Bronchial epithelial cell (primary cell): ENCODE measurements at places on chromosomes 4 and X. TPM values are rescaled to one million over a fixed set of nuclear protein-coding genes. Genes with fewer than 3 reads are reported as not detected.

GRCh38 chr4:88419874-88420273 lies 37.0 kb upstream of the HERC5 start:
- no peak for DNase-seq

- DNase-seq: no peak
Observed at GRCh38 chrX:68995780-68996551, 167.1 kb downstream of the EFNB1 start.

DNA sequence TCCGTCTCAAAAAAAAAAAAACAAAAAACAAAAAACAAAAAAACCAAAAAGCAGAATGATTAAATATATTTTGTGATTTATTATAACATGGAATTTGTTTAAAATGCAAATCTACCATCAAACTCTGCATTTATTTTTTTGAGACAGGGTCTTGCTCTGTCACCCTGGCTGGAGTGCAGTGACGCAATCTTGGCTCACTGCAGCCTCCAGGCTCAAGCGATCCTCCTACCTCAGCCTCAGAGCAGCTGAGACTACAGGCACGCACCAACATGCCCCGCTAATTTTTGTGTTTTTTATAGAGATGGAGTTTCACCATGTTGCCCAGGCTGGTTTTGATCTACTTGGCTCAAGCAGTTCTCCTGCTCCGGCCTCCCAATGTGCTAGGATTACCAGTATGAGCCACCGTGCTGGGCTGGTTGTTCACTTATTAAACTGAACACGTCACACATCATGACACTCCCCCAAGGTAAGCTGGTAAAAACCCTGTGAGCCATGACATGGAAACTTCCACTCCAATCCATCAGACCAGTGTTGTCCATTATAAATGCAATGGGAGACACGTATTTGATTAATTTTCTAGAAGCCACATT lies 45.7 kb downstream of the RBM47 start:
- DNase-seq: no peak

DNA sequence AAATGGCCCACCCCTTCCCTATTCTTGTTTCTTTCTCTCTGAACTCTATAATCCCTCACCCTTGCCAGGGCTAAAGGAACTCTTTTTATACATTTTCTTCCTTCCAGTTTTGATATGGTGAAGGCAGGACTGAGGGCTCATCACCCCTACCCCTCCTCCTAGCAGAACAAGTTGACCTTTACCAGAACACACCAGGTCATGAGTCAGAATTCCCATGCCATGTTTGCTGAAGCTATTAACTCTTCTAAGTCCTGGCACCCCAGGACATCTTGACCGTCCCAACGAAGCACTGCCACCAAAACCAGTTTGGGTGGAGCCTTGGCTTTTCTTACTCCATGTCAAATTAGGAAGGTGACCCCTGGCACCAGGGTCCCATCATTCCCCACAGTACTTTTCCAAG lies 57.5 kb upstream of the DYNLT3 start:
- DNase-seq: no peak

The PDCL2 gene
- total RNA-seq: not detected in 2 replicates

The UBA6 gene
- total RNA-seq: 92.9 and 145 TPM in 2 replicates

GRCh38 chr4:8708401-8709021 lies 115.9 kb downstream of the CPZ start:
- no peak for DNase-seq

The AREG gene
- 197 and 272 TPM in 2 replicates for total RNA-seq

The FAM156A gene
- total RNA-seq: 6.6 and 8.8 TPM in 2 replicates
